ENCODE measurements at places on chromosomes 3 and 15. TPM values are rescaled to one million over a fixed set of nuclear protein-coding genes. Genes with fewer than 3 reads are reported as not detected.

- no peak for DNase-seq
Observed at GRCh38 chr3:58411036-58411435, 22.6 kb downstream of the PDHB start.

DNA sequence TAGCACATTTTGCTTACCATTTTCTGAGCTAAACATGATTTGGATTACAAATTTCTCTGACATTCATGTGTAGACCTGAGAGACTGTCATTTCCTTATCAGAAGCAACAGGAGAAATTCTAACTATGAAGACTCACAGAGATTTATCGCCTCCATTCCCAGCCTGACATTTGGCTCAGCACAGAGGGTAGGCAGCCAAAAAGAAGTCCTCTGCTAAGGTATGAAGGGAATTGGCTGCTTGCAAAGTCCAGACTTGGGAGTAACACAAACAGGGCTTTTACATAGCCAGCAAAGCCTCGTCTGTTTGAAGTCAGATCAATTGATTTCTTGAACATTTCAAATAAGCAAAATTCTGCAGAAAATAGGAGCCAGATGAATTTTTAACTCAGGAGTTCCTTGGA lies 57.0 kb upstream of the CMSS1 start:
- peak; percentile 87 for DNase-seq

DNA sequence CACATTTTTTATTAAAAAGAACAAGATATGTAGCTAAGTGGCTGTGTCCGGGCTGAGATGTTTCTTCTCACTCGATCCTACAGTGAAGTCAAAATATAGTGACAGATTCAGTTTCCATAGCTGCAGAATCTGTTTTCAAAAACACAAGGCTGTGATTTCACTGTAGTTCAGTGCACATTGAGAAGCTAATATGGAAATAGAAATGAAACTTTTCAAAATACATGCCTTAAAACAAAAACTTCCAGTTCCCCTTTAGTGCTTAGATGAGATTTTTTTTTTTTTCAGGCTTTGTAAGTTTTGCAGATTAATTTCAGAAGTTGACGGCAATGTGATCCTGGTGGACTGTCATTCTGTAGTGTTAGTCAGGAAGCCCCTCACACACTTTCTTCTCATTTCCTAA lies 23.8 kb upstream of the TRAK1 start:
- DNase-seq = peak; percentile 74

DNA sequence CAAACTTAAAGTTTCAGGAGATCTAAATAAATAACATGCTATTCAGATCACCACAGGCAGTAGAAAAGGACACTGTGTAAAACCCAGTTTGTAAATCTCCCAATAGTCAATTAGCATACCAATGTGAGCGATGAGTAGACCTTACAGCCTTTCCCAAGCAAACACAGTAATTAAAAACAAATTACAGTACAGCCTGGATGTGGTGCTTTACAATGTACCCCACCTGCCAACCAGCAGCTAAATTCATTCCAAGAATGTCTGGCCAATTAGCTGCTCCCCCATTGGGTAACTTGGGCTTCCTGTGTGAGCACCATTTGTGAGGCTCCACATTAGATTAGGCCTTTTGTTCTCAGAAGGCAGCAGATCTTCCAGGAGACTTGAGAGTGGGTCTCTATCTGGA lies 635.0 kb downstream of the TBL1XR1 start:
- no peak for DNase-seq

GRCh38 chr15:94387849-94388441 lies 156.6 kb downstream of the MCTP2 start:
- no peak for DNase-seq

DNA sequence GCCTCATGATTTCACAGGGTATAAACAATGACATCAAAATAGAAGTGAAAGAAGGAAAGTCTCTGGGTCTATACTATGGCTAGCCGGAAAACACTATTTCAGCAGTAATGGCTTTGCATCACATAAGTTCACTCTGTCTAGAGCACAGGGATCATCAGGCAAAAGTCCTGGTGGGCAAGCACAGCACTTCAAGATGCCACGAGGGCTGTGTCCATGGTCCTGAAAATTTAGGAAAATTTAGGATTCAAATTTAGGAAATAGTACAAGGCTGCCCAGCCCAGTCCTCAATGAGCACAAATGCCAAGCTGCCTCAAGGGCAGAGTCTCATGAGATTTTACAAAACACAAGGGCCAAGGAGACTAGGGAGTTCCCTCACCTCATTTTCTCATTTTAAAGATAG lies 54.1 kb downstream of the RORA start:
- DNase-seq = no peak

DNA sequence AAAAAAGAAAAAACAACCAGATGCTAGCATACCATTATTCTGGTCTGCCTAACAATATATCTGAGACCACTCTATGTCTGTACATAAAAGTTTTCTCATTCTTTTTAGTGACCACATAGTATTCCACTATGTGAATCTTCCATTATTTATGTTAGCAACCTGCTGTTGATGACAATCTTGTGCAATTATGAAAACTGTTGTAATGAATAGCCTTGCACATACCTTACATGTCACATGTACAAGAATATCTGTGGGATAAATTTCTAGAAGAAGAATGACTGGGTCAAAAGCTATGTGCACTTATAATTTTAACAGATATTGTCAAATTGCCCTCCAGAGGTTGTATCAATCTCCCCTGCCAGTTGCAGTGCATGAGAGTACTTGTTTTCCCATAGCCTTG lies 62.5 kb downstream of the ARHGAP31 start:
- peak; percentile 23 for DNase-seq

GRCh38 chr15:98906712-98907083 lies 100.9 kb downstream of the PGPEP1L start:
- DNase-seq = peak; percentile 75

GRCh38 chr3:60333710-60334109 lies 917.5 kb downstream of the FHIT start:
- DNase-seq = peak; percentile 12

DNA sequence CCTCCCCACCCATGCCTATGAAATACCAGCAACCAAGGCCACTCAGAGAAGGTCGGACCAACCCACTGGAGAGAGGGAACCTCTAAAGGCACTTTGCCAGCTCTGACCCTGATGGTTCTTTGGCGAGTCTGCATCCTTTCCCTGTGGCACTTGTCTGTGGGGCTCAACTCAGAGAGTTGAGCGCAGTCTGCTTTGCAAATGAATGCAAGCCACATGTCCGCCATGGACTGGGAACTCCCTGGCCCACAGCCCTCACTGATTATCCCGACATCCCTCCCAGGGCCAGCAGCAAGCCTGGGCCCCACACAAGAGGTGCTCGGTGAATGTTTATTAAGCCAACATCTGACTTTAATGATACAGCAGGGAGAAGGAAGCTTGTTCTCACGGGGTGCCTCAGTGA lies 55.5 kb upstream of the HES1 start:
- DNase-seq = no peak

DNA sequence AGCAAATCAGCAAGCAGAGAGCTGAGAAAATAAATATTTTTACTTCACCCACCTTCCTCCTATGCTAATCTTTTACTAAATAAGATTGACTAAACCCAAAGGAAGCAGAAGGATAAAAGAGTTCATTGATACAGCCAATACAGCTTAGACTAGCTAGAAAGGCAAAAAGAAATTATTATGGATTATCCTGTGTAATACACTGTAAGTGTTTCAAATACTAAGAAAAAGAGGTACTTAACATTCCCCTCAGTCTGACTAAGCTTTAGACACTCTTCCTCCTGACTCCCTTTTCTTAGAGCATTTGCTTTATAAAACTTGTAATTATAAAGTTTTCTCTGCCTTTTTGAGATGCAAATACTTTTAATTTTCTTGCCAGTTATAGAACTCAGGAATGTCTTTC lies 848.9 kb upstream of the CADM2 start:
- DNase-seq = no peak

DNA sequence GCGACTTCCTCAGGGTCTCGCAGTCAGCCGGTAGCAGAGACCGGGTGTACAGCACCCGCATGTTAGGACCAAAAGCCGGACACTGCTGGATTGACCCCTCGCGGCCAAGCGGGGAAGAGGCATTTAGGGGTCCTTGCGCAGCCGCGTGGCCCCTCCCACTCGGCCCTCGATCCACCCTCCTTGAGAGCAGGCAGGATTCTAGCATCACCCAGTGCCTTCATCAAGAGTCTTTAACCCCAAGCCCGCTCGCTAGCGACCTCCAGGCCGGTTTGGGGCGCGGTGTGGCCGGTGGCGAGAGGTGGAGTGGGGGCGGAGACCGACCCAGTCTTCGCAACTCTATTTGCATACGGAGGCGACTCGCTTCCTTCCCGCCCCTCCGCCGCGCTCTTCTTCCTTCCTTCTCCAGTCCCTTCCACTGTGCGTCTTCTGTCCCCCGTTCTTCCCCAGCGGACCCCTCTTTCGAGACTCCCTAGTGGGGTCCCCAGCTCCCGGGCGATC lies at the start of gene ST6GAL1:
TSS of gene ST6GAL1 (plus strand) at position 384 of the 498 bp plus-strand sequence. CDS start 112,178 bp downstream, outside the sequence.
- peak; percentile 63 for DNase-seq

The SEC62 gene
- total RNA-seq = 49.9 TPM

The MUC13 gene
- not detected for total RNA-seq

The GP9 gene
- not detected for total RNA-seq

The GOLGA6L7 gene
- not detected for total RNA-seq

The ZPLD1 gene
- total RNA-seq = 0.17 TPM

The MCF2L2 gene
- total RNA-seq = under 0.01 TPM

The SLC2A2 gene
- total RNA-seq = not detected

All from fibroblast of lung (primary cell).